Stimulated activated CD8-positive, alpha-beta memory T cell treated with anti-CD3 and anti-CD28 coated beads, Interleukin-2, amount 100 ng/mL, for 1 hour (primary cell): ENCODE measurements at places on chromosomes 5 and 9.

DNA sequence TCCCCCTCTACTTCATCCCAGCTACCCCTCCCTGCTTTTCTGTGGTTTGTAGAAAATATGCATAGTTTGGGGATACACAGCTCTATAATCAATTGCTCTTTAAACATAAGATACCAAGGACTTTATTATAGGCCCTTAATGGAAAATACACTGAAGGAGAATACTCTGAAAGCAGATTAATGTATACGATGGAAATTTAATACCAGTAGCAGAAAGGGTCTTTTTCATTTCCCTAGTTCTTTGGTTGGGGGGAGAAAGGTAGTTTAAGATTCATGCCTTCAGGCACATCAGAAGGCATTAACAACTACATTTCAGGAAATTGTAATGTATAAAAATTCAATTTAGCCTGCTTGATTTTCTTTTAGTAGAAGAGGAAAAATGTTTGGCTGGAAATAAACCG, 452.9 kb upstream of the ZNF608 start:
- DNase-seq: no peak

- no peak for DNase-seq
Observed at GRCh38 chr9:3768712-3769457, 243.1 kb upstream of the RFX3 start.

DNA sequence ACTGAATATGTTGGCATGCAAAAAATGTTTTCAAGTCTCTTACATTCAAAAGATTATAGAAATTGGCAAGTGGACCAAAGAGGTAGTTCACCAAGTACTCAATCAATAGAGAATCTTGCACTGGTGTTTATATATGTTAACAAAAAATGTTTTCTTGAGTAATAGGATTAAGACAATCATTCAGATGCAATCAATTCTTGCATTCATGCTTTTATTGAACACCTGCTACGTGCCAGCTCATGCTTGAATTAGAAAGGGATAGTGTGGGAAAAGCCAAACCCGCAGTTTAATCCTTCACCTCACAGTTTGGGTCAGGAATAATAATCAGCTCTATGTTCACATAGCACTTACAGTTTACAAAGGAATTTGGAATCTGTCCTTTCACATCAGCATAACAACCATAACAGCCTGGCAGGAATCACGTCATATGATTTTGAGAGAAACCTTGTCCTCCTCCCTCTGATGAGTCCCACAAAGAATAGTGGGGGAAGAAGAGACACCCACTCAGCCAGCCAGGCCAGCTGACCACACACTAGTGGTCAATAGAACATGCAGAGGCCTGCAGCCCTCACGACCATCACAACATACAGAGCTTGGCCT, 36.8 kb upstream of the FRRS1L start:
- no peak for DNase-seq

GRCh38 chr5:43780586-43780985, 177.6 kb downstream of the NNT start:
- no peak for DNase-seq

DNA sequence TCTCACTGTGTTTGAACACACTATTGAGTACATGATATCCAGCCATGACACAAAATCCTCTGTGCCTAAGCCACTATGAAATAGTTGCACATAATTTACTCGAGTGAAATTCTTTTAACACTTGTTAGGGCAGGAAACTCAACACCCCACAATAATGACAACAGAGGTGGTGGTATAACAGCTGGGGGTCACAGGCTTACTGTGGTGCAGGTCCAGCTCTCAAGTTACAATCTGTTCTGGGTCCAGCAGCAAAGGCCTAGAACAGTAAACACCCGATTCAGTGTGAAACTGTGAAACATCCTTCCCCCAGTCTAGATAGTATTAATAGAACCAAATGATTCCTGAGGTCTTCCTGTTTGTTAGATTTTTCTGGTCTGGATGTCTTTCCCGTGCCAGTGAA, 102.9 kb upstream of the APC start:
- DNase-seq: no peak

- DNase-seq: no peak
Observed at GRCh38 chr9:125794708-125795107, 47.5 kb downstream of the PBX3 start.

DNA sequence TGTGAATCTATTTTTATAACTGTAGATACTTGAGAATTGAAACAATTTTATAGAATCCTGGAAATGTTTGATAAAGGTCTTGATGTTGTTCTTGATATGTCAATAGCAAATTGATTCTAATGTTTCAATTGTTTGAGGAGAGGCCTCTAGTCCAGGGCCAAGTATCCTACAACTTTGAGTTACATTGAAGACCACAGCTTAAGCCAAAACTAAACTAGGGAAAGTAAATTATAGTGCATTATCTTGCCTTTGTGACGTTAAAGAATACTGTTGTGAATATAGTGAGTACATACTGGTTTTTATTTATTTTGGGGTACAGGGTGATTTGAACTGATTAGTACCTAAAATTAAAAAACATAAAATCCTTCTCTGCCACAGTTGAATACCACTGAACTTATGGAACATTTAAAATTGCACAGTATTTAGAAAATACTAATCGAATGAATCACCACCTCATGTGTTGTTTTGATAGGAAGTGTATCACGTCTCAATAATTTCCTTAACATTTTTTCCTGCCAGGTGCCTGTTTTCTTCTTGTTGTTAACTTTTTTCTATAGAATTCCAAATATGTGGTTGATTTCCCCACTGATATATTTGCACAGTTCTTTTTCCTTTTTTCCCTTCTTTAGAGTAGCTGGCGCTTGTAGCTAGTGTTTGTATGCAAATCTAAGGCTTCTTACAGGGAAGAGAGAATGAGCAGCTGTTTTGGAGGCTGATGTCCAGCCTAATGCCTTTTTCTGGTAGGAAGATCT, 12.5 kb downstream of the ARHGEF28 start:
- DNase-seq: no peak

GRCh38 chr9:108994695-108995094, 18.6 kb downstream of the CTNNAL1 start:
- DNase-seq: no peak

DNA sequence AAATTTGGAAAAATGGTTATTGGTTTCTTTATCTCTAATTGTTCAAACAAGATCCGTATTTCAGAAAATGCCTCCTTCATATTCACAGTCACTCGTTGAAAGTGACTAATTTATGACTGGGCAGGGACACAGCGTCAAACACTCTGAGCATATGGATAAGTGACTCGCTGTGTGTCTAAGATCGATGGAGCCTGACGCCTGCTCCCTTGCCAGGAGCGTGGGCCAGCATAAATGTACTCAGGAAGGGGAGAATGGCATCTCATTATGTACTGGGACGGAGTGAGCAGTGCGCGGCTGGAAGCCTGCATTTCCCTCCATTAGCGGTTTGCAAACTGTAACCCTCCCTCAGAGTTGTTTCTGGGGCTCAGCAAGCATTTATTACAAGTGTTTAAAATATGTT, 79.8 kb upstream of the CAST start:
- DNase-seq: no peak

DNA sequence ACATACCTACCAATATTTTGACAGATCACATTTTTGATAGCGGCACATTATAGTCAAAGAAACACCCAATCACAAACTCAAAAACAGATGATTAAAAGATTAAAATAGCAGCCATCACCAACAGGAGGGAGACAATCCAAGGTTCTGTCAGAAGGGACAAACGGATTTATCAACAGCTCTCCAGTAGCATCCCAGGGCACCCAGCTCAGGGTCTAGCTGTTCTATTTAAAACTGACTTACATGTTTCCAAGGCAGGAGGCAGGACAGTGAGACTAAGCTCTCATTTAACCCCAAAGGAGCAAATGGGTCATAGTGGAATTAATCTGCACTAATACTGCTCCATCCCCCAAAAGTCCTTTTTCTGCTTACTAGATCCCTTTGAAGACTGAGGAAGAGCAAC, 3.2 kb downstream of the AGTPBP1 start:
- no peak for DNase-seq

DNA sequence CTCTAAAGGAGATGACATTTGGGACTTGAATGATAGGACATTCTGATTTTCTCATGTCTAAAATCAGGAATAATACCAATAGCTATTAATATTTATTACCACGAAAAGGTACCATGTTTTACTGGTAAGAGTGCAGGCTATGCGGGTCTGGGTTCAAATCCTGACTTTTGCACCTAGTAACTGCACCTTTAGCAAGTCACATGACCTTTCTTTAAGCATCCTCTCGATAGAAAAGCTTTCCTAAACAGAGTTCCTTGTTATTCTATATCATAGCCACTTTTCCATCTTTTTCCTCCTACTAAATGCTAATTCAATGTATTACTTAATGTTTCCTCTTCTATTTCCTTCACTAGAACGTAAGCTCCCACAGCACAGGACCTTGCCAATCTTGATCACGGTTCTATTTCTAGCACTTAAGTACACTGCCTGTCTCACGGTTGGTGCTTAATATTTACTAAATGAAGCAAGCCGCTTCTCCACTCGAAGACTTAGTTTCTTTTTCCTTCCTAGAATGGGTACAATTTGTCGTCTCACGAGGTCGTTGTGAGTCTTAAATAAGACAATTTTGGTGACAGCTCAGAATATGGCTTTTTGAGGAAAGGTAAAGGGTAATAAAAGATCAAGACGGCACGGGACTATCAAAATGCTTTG, 816 bp downstream of the RBM18 start:
- DNase-seq: no peak

DNA sequence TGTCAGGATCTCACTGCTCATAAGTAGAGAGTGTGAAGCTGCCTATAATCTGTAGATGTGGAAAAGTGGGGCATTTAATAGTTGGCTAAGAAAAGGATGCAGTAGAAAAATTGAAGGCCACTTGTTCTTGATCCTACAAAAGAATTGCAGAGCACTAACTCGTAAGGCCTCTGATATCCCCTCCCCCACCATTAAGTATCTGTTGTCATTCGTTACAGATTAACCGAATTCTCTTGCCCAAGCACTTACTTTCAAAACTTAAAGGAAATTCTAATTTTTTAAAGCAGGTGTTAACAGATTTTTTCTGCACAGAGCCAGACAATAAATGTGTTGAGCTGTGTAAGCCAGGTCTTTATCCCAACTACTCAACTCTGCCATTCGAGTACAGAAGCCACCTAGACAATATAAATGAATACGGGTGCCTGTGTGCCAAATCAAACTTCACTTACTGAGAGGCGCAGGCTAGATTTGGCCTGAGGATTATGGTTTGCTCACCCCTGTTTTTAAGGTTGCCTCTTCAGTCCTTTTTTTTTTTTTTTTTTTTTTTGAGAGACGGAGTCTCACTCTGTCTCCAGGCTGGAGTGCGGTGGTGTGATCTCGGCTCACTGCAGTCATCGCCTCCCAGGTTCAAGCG, 234.8 kb downstream of the RFK start:
- DNase-seq: no peak

- DNase-seq: no peak
Observed at GRCh38 chr9:37916471-37917312, 12.8 kb upstream of the SLC25A51 start.

GRCh38 chr5:15284706-15285105, 215.3 kb upstream of the FBXL7 start:
- DNase-seq: no peak

DNA sequence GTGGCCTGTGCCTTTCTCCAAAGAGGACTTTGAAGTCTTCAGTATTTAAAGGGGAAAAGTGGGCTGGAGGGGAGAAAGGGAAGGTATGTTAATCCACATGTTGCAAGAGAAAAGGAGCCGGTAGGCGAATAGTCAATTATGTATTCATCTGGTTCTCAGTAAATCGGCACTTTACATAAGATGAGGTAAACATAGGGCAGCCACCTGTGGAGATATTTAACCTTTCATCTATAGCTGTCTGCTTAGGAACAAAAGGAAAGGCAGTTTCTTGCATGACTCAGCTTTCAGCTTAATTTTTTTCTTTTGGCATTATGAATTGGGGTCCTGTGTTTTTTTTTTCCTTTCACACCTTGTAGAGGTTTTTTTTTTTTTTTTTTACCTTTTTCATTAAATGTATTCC, 42.2 kb downstream of the FGD3 start:
- DNase-seq: no peak

DNA sequence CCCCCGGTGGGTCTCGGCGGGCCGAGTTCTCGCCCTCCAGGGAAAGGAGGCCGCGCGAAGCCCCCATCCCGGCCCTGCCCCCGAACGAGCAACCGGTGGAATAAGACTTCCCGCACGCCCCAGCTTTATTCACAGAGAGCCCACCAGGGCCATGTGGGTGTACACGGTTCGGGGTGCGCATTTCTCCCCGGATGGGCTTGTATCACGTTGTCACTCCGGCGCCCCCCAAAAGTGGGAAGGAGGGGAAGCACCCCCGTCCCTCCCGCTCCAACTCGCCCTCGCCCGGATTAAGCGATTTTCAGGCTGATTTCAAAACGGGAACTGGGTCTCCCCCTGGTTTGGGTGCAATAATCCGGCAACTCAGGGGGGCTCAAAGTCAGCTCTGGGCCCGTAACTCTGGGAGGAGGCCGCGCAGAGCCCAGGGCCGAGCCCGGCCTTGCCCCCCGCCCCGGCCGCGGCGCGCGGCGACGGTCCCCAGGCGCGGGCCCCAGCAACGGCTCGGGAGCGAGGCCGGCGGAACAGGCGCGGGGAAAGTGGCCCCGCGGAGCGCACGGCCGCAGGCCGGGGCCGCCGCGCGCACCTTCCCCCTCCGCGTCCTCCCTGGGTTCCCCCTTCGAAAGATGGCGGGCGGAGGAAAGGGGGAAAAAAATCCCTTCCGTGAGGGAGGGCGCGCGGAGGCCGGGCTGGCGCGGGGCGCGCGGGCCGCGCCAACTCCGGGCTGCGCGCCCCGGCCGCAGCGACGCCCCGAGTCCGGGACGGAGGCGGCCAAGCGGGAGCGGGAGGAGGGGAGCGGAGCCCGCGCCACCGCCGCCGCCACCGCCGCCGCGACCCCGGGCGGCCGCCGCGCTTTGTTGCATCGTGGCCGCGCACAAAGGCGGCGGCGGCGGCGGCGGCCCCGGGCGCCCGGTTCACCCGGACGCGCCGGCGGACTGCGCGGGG, 644 bp downstream of the BRD3 start:
- DNase-seq: no peak

DNA sequence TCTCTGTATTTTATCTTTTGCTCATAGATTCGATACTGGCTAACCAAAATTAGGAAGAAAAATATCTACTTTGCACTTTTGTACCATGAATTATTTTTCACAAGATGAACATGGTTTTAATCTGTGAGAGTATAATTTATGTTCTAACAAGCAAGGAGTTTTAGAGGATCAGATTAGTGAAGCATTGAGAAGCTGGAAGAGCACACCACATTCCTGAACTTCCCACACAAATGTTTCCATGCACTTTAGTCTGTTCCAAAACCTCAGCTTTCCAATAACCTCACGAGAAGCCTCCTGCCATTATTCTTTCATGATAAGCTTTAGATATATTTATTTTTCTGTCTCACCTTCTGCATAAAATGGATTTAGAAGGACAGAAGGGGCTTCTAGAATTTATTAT, 98.7 kb upstream of the MPDZ start:
- DNase-seq: no peak

DNA sequence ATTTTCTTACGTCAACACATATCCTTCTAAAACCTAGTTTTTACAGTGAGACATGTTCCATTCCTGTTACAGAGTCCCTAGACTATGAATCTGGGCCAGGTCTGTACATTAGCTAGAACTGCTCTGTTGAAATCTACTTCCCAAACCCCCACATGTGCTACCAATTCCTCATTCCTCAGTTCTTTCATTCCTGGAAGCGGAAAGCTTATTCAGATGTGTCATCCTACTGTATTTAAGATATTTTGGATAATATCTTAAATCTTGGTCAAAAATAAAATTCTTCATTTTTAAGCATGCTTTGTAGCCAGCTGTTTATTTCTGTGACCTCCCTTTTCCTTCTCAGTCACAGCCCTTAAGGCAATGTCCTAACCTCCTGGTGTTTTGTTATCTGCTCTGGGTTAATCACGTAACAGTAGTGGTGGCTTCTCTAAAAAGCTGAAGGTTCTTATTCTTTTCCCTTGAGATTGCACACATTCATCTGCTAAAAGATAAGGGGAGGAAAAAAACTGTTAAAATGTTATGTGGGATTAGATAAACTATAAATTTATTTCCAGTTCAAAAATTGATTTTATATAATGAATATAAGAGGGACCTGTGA, 35.6 kb downstream of the GLRX start:
- DNase-seq: no peak
